Brain microvascular endothelial cell (primary cell): ENCODE measurements at places on chromosomes 1 and 21.

- DNase-seq: no peak
These were observed 28.7 kb downstream of the RCSD1 start for GRCh38 chr1:167658574-167659328.

GRCh38 chr1:45097079-45097478 lies 85.0 kb downstream of the UROD start:
- DNase-seq: no peak

GRCh38 chr1:23854568-23854967 lies 13.5 kb downstream of the FUCA1 start:
- DNase-seq: no peak

- no peak for DNase-seq
These were observed 1.3 kb upstream of the PEX10 start for GRCh38 chr1:2413495-2414296.

GRCh38 chr1:185156288-185156853 lies 382 bp downstream of the TRMT1L start:
- DNase-seq: peak; percentile 4

GRCh38 chr1:48526008-48526710 lies 54.2 kb upstream of the SPATA6 start:
- DNase-seq: no peak

DNA sequence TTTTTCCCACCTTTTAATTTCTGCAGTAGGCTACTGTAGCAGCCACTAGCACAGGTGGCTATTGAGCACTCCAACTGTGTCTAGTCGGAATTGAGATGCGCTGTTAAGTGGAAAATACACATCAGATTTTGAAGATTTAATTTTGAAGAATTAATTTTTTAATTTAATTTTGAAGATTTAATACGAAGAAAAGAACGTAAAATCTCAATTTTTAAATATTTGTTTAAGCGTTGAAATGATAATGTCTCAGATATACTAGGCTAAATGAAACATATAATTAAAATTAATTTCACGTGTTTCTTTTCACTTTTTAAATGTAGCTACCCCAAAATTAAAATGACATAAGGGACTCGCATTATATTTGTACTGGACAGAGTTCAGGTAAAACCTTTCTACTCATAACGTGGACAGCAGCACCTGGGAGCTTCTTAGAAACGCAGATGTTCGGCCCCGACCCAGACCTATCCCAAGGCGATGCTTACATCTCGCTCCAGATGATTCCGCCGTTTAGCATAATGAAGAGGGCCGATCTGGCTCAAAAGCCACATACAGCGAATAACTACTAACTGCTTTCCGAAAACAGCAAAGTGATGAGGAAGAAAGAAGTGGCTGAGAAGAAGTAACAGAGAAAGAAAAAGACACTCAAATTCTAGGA lies 717 bp downstream of the CRYZL1 start:
- DNase-seq: no peak

- no peak for DNase-seq
These were observed 12.1 kb downstream of the OSBPL9 start for GRCh38 chr1:51628715-51629590.

GRCh38 chr1:53112271-53112774 lies 30.1 kb downstream of the SLC1A7 start:
- DNase-seq: peak; percentile 59

DNA sequence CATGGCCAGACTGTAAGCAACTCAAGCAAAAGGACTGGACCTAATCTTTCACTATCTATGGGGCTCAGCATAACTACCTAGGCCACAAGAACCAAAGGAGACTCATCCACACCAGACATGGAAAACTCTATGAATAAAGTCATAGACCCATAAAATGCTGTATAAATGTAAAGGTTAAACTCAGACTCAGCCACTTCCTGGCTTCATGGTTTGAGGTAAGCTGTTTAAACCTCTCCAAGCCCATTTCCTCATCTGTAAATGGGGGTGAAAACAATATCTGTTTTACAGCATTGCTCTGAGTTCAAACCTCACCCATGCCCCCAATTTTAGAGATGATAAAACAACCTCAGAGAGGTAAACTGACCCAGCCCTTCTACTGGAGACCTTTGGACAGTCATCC lies 4.0 kb upstream of the SMIM12 start:
- DNase-seq: no peak

- peak; percentile 62 for DNase-seq
These were observed 8.5 kb upstream of the CTRC start for GRCh38 chr1:15429701-15430149.

- DNase-seq: no peak
These were observed 32.4 kb downstream of the EIF2D start for GRCh38 chr1:206579747-206580437.

DNA sequence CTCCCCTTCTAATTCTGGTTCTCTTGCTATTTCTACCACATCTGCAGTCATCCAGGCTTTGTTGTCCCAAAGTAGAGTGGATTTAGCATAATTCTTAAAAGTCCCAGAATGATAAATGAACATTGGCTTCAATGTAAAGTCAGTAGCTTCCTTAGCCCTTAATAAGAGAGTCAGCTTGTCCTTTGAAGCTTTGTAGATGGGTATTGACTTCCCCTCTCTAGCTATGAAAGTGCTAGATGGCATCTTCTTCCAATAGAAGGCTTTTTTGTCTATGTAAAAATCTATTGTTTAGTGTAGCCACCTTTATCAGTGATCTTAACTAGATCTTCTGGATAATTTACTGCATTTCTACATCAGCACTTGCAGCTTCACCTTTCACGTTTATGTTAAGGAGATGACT lies 181.4 kb upstream of the B3GALT2 start:
- DNase-seq: no peak

DNA sequence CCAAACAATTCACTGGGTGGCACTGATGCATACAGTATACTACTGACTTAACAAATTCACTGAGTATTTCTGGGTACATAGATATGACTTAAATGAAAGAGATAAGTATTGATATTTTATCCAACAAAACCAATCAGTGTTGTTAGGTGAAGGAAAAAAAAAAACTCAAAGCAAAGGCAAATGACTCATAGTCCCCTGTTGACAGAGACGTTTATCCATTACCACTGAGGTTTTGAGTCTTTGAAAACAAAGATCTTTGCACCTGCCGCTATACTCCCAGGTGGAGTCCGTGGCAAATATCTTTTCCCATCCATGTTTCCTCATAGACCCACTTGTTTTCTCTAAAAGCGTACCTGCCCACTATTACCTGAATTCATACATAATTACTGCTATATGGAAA lies 18.4 kb downstream of the DYNLT5 start:
- DNase-seq: no peak

DNA sequence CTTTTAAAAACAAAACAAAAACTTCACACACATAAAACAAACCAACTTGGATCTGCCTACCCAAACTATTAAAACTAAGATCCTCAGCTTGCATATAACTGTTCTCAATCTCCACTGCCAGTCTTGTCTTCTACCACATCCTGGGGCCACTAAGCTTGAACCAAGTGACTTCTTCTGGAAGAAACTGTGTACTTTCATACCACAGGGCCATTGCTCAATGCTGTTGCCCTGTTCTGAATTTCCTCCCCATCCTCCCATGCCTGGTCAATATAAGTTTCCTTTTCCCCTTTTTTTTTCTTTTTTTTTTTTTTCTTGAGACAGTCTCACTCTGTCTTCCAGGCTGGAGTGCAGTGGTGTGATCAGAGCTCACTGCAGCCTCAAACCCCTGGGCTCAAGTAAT lies 109.9 kb downstream of the KIAA0319L start:
- DNase-seq: no peak

- peak; percentile 94 for DNase-seq
These were observed 5.7 kb upstream of the ZNF683 start for GRCh38 chr1:26378088-26378878.

GRCh38 chr21:39552856-39553255 lies 59.9 kb upstream of the B3GALT5 start:
- DNase-seq: no peak

DNA sequence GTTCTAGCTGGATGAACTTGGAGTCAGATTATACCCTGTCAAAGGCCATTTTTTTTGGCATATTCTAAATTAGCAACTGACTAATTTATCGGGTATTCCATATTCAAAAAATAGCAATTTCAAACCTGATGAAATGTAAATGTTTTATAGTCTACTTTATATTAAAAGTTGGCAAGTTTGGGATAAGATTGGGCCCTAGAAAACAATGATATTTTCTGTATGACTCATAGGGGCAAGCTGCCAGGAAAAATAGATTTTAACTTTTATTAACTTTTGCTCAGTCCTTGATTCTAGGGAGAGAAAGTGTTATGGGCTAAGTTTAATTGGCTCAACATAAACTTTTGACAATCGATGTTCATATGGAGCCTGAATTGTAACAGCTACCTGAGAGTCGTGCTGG lies 576.9 kb upstream of the B3GALT2 start:
- peak; percentile 12 for DNase-seq

DNA sequence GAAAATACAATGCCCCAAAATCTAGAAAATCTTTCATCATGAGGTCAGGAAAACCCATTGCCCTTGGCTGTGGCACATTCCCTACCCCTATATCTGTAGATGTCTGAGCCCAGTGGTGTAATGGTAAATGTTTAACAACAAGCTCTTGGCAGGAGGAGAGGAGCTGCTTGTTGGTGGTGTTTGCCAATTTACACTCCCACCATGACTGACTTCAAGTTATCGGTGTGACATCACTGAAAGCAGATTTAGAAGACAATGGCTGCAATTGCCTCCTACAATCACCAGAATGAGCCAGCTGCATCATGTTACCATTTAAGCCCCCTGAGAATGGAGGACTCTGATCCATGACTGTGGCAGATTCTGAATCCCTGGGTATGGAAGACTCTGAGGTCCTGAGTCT lies 70.9 kb downstream of the SDC3 start:
- DNase-seq: no peak

DNA sequence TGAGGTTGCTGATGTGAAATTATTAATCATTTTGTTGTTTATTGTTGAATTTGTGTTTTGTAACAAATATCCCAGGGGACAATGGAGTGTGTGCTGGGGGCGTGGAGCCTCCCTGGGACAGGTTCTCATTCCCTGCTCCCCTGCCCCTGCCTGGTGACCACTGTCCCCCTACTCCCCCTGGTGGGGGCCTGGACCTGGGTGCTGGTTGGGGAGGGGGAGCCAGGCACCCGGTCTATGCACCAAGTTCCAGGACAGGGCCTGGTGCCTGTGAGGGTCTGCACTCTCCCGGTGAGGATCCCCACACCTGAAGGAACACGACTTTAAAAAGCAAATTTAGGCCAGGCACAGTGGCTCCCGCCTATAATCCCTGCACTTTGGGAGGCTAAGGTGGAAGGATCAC lies 42.4 kb downstream of the CHD5 start:
- no peak for DNase-seq

DNA sequence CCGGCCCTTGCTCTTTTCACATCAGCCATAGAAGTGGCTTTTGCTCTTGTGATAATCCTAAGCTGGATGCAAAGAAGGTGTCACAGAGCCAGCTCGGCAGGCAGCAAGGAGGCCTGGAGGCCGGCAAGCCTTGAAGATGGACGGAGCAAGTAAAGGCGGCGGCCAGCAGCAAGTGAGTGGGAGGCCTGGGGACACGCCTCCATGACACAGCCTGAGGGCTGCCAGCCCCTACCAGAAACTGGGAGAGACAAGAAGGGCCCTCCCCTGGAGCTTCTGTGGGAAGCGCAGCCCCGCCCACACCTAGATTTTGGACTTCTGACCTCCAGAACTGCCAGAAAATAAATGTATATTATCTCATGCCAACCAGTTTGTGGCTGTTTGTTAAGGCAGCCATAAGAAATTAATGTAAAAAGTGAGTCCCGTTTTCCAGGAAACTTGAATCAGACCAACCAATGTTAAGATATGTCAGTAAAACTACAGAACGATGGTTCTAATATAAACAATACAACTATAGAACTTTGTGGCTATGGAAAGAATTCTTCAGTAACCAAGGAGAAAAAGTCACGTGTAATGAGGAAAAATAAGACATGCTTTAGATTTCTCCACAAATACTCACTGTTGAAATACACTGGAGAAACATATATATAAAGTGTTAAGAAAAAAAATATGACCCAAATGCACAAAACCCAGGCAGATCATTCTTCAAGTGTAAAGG lies 49.9 kb downstream of the BACE2 start:
- peak; percentile 61 for DNase-seq

GRCh38 chr1:193104502-193104906 lies 710 bp downstream of the GLRX2 start:
- peak; percentile 34 for DNase-seq

GRCh38 chr1:204705888-204706837 lies 20.6 kb upstream of the LRRN2 start:
- DNase-seq: no peak

DNA sequence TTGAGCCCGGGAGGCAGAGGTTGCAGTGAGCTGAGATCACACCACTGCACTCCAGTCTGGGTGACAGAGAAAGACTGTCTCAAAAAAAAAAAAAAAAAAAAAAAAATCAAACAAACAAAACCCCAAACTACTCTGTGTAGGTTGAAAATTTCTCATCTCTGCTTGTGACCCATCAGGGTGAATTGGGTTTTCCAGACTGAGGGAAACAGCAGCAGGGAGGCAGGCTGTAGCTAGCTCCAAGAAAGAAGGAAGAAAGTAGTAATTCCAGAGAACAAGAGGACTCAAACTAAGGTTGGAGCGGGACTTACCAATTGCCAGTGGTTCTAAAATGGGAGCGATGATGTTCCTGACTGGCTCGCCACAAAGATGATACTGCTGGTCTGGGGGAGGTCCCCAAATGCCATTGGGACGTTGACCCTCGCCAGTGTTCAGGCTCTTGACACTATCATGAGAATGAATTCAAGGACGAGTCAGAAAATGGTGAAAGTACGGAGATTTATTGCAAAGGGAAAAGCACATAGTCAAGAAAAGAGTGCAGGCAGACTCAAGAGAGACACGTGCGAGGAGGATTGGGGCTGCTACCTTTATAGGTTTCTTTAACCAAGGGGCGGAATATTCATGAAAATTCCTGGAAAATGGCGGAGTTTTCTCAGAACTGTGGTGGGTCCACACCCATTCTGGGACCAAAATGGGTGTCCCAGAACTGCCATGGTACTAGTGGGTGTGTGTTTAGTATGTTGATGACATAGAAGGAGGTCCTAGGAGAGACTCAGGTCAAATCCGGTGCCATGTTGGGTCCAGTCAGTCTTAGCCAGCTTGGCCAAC lies 13.4 kb downstream of the AADACL4 start:
- DNase-seq: no peak
